Stimulated activated CD4-positive, alpha-beta T cell treated with anti-CD3 and anti-CD28 coated beads, Interleukin-1b, Interleukin-23, amount 100 ng/mL, for 48 hours (primary cell): ENCODE measurements at places on chromosomes 3 and 15.
A peak's percentile ranks its signal among the peaks of the same experiment; 100 is the strongest.

GRCh38 chr15:48647962-48648361 lies 2.5 kb upstream of the FBN1 start:
- DNase-seq, result no peak

DNA sequence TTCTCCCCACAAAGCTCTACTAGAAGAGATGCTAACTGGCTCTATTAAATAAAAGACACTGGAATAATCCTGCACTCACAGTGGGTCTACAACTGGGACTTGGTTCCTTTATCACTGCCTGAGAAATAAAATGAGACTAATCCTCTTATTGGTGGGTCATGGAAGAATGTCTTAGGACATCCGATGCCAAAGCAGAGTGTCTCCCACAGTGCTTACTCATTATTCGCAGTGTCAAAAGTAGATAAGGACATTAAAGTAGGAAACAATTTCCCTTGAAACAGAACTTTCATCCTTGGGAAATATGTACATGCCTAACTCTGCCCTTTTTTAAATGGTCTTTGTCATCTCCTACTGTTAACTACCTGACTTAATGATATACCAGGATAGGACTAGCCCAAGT lies 71.5 kb downstream of the GSK3B start:
- DNase-seq, result no peak

DNA sequence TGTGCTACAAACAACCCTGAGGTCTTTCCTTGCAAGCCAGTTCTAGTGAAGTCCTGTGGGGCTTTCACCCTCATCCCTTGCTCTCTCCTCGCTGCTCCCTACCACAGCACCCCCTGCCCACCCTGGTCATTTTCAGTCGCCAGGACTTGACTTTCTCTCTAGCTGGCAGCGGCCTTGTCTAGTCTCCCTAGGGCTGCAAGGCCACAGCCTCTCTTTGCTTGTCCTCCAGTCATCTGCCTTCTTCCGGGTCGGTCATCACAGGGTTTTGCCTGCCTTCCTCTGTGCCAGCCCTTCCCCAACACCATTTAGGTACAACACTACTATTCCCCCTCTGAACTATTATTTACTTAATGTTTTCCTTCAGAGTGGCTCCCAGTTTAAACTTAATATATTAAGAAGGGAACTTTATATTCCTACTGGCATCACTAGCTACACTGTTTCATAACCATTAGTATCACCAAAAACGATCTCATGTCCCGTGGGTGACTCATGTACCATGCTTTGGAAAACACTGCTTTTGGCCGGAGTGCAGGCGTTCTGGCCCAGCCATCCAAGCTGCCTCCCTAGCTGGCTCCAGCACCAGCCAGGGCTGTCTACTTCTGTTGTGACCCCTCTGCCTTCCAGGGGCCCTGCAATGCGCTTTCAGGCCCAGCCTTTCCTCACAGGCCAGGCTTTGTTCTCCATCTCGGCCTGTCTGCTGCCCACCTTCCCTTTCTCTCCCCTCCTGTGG lies 21.4 kb downstream of the FAH start:
- DNase-seq, result no peak

GRCh38 chr3:59442046-59442445 lies 392.2 kb upstream of the CFAP20DC start:
- no peak for DNase-seq

DNA sequence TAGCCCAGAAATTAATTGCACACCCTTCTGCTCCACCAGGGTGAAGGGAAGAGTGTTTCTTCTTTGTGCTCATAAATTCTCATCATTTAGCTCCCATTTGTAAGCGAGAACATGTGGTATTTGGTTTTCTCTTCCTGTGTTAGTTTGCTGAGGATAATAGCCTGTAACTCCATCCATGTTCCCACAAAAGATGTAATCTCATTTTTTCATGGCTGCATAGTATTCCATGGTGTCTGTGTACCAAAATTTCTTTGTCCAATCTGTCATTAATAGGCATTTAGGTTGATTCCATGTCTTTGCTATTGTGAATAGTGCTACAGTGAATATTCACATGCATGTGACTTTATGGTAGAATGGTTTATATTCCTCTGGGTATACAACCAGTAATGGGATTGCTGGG lies 86.8 kb downstream of the DTWD1 start:
- DNase-seq, result no peak

- no peak for DNase-seq
Observed at GRCh38 chr3:120275618-120276017, 9.4 kb downstream of the GPR156 start.

- peak; percentile 52 for DNase-seq
Observed at GRCh38 chr3:158659454-158660237, 12.8 kb downstream of the LXN start.

- no peak for DNase-seq
Observed at GRCh38 chr3:127589600-127590281, 792 bp downstream of the TPRA1 start.

GRCh38 chr15:100430411-100430810 lies 88.6 kb upstream of the ADAMTS17 start:
- no peak for DNase-seq
